ENCODE measurements at places on chromosomes 16 and 17.

GRCh38 chr16:59370717-59371116 is 636.6 kb upstream of the GOT2 start:
- no peak for DNase-seq

- peak; percentile 50 for DNase-seq
These were observed 10.7 kb downstream of the TBX2 start for GRCh38 chr17:61410141-61411010.

- no peak for DNase-seq
These were observed 35.1 kb upstream of the CHMP6 start for GRCh38 chr17:80956321-80957190.

DNA sequence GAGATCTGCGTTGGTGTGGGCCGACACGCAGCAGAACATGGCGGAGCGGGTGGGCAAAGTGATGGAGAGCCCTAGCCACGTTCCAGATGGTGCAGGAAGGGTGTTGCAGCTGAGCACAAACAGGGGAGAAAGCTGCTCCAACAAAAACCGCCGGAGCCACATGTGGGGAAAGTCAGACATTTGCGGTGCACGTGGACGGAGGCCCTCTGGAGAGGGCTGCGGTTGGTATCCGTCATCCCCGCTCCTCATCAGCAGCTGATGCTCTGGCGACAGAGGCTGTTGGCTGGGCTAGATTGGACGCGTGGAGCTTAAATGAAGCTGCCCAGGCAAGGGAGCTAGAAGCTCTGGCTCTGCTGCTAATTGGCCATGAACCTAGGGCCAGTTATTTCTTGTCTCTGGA is 43.5 kb upstream of the ADCY9 start:
- DNase-seq, result no peak

DNA sequence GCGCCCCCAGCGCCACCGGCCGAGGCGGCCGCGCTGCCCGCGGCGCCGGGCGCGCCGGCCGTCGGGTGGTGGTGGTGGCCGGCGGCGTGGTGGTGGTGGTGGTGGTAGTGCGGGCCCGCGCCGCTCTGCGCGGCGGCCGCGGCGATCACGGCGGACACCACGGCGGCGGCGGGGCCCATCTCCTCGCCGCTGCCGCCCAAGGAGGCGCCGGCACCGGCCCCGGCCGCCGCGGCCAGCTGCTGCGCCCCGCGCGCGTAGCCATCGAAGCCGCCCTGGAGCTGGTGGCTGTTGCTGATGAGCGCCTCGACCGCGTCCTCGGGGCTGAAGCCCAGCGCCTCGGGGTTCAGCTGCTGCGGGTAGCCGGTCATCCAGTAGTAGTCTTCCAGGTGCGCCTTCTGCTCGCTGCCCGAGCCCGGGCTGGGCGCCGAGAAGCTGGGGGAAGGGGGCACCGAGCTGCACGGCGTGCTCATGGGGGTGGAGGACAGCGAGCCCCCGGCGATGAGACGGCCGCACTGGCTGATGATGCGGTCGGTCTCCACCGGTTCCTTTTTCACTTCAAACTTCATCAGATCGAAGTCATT is 1.2 kb downstream of the MAF start:
- DNase-seq, result no peak

DNA sequence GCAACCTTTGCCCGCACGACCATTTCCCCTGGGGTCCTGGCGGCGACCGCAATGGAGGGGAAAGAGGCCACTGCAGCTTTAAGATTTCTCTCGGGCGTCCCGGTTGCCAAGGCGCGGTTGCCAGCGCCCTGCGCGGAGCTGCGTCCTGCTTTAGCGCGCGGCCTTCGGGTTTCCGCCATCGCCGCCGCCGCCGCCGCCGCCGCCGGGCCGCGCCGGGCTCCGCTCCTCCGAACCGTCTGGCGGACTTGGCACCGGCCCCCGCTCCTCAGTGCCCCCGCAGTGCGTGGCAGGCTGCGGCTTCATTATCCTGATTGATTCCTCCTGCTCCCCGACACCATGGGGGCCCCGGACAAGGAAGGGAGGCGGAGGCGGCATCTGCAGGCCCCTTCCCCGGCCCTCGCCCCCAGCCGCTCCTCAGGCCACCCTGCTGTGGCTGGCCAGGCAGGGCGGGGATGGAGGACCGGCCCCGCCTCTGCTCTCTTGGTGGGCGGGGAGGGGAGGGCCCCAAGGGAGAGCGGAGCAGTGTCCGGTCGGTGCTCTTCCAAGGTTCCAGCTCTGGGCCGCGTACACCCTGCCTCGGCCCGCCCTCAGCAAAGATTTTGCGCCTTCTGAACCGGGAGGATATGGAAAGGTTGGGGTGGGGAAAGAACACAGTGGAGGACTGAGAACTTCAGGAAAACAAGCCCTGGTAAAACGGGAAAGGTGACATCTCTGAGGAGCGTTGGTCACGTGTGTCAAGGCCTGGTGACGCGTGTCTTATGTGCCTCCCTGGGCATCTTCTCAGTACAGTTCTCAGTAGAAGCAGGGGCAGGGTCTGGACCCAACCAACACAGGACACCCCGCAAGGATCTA is 34.0 kb downstream of the NEUROD2 start:
- no peak for DNase-seq

DNA sequence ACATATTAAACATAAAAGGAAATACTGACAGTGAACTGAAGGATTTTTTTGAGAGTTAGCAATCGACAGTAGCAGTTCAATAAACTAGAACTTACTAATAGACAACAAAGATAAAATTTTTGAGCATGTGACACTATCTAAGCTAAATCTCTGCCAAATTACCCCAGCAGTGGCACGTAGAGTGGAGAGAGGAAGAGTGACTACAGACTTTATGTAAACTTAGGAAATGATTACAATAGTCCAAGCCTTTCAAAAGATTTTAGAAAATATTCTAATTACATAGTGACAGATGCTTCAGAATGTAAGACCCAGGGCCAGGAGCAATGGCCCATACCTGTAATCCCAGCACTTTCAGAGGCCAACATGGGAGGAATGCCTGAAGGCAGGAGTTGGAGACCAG is 52.4 kb downstream of the CFDP1 start:
- no peak for DNase-seq

GRCh38 chr17:55742272-55743102 is 8.4 kb upstream of the PCTP start:
- DNase-seq, result no peak

DNA sequence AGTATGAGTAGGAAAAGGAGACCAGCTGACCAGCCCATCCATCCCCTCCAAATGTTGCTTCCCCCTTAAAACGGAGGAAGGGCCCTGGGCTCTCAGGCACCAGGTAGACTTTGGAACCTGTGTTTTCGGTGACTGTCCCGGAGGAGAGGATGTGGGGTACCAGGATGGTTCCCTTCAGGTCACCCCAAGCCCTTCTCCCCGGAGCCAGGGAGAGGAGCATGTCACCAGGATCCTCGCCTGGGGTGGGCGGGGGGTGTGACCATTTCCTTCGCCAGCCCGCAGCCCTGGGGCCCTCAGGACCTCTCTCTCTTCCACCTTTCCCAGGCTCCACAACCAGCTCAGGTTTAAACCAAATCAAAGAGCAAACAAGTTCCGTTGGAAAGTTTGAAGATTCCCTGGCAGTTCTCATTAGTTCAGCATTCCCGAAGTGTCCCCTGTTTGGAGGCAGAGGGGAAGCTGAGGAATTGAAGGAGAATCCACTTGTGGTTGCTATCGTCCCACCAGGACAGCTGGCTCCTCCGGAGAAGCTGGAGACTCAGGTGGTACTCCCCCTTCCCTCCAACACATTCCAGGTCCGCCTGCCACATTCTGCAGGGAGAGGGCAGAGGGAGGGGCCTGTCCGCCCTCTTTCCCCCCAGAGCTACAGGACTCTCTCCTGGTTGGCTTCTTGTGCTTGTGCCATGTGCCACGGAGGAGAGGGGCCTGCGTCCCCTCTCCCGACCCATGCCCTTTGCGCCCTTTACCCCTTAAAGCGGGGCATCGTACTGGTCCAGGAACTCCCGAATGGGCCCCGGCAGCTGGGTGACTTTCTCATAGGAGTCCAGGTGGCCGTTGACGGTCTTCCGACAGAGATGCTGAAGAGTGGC is 2.0 kb downstream of the SOCS3 start:
- DNase-seq, result no peak

All from T-helper 2 cell (primary cell).